ENCODE measurements at places on chromosomes 2 and 18.

DNA sequence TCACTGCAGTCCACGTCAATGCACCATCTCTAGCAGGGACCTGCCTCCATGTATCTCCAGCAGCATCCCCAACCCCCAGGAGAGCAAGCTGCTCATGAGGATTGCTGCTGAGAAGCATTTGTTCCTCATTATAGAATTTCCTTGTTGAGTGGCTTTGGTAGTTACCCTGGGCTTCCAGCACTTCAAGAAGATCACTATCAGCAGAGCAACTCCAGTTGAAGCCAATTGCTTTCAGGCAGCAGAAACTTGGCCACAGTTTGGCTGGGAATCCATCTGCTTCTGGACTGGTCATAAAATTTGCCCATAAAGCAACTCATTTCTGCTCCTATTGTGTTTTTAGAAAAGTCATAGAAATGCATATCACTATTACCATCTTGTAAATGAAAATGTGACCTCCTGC is 17.4 kb downstream of the TRPM8 start:
- DNase-seq = no peak

DNA sequence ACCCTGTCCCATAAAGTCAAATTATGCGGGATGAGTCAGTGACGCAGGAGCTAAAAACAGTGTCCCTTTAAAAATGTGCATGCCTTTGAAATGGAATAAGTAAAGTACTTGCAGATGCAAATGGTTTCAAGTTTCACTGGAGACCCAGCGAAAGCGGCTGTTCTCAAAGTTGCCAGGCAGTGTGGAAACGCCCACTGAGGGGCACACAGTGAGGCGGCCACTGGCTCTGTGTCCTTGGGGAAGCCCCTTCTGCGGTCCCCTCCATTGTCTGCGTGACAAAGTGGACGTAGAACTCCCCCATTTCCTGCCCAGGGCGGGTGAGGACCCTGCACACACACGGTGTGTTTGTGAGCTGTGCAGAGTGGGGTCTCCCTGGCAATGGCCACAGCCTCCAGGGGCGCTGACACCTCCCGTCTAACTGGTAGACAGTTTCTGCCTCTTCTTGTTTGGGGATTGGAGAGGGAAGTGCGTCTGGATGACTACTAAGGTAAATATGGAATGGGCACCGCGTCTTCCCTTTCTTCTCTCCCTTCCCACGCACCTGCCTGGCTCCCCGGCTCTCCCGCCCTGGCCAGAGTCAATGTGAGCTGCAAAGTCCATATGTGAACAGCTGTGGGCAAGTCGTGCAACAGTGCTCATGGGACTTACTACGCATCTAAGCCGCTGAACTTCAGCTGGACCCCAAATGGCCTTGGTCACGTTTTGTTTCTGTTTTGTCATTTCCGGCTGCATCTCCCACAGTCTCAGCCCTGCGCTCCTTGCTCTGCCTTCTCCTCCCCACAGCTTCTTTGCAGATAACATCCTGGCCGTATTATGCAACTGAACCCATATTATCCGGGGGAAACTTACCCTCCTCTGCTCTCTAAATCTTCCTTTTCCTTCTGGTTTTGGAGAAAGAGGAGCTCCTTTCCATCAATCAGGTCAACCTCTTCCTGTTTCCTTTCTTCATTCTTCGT is 33.7 kb upstream of the ZNF516 start:
- DNase-seq = peak; percentile 67

DNA sequence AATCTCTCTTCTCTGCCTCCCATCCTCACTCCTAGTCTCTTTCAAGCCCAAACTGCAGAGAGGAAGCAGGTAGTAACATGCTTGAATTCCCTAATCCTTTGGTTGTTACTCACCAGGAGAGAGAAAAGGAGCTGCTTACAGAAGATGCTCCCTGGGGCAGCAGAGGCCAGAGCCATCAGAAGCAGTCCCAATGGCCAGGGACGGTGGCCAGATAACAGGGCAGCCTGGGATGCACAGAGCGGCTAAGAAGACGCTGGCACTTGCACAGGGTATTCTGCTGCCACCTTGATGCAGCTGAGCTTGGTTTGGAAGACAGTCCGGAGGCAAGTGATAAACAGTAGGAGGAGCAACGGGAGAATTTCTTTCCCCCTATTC is 250 bp downstream of the DSC1 start:
- no peak for DNase-seq

GRCh38 chr2:210577263-210578071 is 21.1 kb downstream of the CPS1 start:
- DNase-seq = peak; percentile 11

DNA sequence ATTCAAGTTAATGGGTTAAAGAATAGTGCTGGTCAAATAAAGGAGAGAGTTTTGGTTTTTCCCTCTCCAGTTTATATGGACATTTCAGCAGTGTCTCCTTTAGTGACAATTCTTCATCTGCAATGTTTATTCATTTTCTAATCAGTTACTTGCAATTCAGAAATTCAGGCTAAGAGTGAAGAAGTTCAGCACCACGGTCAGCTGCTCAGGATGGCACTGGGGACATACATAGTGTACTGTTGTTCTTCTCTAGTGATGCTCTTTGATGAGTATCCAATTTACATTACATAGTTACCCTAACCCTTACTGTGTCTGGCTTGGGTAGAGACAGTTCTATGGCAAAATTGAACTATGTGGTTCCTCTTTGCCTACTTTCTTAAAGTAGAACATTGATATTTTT is 412.7 kb downstream of the CNTNAP5 start:
- no peak for DNase-seq

- no peak for DNase-seq
These were observed 331.3 kb downstream of the SS18 start for GRCh38 chr18:25759111-25759510.

GRCh38 chr18:66582211-66582610 is 21.7 kb downstream of the CDH19 start:
- DNase-seq = no peak

DNA sequence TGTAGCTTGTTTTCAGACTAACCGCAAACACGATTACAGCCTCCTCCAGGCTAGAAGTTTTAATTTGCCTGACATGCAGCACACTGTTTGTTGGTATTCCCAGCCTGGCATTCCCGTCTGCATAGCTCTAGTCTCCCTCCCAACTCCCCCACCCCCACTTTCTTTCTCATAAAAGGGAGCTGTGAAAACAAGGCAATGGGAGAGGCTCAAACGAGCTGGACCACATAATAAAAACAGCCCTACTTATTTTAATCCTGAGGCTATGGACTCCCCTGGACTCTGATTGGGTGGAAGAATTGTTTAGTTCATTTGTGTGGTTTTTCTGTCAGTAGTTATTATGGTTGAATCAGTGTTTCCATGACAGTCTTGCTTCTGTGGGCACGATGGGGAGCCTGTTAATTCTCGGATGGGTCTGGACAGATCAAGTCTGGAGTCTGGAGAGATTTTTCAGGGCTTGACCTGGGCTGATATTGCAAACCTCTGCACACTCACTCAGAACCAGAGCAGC is 1.2 kb downstream of the STON1 start:
- no peak for DNase-seq

GRCh38 chr2:10846110-10846861 is 33.7 kb upstream of the PDIA6 start:
- no peak for DNase-seq

DNA sequence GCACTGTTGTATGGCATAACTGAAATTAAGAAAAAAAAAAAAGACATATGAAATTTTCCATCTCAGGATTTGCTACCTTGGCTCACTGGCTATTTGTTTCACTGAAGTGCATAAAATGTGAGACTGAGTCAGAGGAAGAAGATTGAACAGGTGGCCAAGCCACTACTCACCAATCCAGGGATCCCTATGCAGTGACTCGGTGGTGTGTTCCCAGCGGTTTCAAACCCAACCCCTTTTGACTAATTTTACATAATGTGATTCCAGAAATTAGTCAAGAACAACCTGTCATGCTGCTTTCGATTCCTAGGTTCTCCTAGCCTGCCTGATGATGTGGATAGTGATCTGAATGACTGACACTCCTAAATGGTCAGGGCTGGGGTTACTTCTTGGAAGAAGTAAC is 77.3 kb downstream of the KLHL14 start:
- DNase-seq = no peak

GRCh38 chr18:57576316-57576715 is 10.2 kb downstream of the FECH start:
- DNase-seq = no peak

- no peak for DNase-seq
These were observed 306.0 kb upstream of the EPC2 start for GRCh38 chr2:148338541-148338940.

- DNase-seq = no peak
These were observed 690.0 kb downstream of the ARHGAP15 start for GRCh38 chr2:143819190-143819735.

DNA sequence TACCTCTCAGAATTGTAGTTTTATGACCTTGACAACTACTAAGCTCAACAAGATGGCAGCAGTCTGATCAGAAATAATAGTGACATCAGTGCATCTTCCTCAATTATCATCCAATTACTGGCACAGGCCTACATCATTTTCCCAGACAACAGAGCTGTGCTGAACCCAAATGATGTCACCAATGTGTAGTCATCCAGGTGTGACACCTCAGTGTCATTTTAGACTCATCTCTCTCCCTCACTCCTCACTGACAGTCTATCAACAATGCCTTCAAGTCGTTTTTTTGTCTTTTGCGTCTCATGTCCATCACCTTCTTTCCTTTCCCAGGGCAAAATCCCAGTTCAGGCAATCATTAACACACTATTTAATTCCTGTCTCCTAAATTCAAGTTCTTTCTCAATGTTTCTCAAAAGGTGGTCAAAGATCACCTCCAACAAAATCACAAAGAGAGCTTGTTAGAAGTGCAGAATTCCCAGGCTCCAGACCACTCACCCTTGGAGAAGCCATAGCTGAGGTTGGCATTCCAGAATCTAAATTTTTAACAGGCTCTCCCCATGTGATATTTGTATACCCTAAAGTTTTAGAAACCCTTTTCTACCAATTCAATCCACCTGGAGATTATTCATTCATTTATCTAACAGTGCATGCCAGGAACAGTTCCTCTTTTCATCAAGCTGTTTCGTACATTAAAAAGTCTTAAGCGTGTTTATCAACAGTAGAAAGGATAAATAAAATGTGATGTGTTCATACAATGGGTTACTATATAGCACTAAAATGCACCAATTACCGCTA is 125.3 kb upstream of the KLF7 start:
- no peak for DNase-seq

DNA sequence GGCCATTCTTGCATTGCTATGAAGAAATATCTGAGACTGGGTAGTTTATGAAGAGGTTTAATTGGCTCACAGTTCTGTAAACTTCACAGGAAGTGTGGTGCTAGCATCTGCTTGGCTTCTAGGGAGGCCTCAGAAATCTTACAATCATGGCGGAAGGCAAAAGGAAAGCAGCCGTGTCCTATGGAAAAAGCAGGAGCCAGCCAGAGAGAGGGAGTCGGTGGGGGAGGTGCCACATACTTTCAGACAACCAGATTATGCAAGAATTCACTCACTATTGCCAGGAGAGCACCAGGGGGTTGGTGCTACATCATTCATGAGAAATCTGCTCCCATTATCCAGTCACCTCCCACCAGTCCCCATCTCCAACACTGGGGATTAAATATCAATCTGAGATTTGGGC is 64.1 kb downstream of the CPS1 start:
- DNase-seq = no peak

GRCh38 chr2:26483957-26484565 is 6.1 kb upstream of the OTOF start:
- DNase-seq = peak; percentile 18

- DNase-seq = peak; percentile 30
These were observed 16.3 kb upstream of the HPCAL1 start for GRCh38 chr2:10286216-10287037.
